ENCODE measurements at places on chromosomes 13 and 19.

DNA sequence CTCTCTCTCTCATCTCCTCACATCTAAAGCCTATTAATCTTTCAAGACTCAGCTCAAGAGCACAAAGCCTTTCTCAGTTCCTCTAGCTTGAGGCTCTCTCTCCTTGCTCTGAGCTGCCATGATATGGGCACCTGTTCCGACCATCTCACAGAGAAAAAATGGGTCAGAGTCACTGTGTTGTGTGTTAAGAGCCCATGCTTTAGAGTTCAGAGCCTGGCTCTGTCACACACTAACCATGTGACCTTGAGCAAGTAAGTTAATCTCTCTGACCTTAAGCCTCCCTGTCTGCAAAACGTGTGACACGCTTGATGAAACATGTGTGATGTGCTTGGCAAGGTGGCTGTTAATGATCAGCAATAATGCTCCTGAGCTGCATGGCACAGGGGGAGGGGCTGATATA lies 245.2 kb downstream of the DLEU7 start:
- no peak for DNase-seq

DNA sequence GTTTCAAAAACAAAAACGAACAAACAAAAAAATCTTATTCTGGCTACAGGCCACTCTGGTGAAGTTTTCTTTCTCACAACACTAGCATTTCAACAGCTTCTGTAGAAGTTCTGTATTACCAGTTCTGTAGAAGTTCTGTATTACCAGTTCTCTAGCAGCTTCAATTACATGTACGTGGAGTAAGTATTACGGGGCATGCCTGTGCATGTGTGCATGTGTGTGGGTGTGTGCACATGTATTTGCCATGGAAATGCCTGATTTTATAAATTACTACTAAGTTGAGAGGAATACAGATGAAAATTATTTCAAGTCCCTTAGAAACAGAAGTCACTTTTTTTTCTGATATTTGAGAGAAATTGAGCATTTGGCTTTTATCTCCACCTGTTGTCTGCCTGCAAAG lies 414.2 kb downstream of the FOXO1 start:
- no peak for DNase-seq

GRCh38 chr19:42140125-42140754 lies 8.0 kb upstream of the POU2F2 start:
- no peak for DNase-seq

GRCh38 chr13:29676535-29676934 lies 81.0 kb upstream of the SLC7A1 start:
- DNase-seq, result no peak

- DNase-seq, result no peak
Measured at GRCh38 chr13:40444241-40444640, 222.2 kb downstream of the FOXO1 start.

- no peak for DNase-seq
Measured at GRCh38 chr13:72384879-72385278, 342.6 kb downstream of the MZT1 start.

DNA sequence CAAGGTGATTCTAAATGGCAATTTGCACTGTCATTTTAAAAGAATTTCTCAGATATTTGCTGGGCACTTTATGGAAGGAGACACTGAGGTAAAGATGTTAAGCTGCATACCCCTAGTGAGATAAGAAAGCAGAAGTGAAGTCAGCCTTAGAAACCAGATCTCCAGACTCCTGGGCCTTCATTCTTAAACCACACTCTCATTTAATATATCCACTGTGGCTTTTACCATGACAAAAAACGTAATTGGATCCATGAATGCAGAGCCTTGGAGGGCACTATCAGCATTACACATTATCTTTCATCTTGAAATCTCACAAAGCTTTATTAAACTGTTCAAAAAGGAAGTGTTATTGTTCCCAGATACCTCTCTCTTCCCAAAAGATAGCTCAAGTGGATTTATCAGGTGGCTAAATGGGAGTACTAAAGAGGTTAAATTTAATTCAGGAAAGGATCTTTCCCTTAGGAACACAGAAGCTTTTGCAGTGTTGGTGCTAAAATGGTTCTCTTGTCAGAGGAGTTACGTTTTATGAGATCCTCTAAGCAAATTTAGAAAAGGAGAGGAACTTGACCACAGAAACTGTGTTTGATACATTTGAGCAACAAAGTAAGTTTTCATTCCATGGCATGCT lies 1060.4 kb downstream of the EFNB2 start:
- no peak for DNase-seq

GRCh38 chr19:2733930-2734588 lies 5.8 kb downstream of the SLC39A3 start:
- DNase-seq, result no peak

- no peak for DNase-seq
Measured at GRCh38 chr19:37980419-37981170, 73.6 kb downstream of the SIPA1L3 start.

GRCh38 chr13:35732565-35732964 lies 256.1 kb upstream of the MAB21L1 start:
- DNase-seq, result no peak

- no peak for DNase-seq
Measured at GRCh38 chr19:18777301-18778075, 13.6 kb downstream of the COMP start.

DNA sequence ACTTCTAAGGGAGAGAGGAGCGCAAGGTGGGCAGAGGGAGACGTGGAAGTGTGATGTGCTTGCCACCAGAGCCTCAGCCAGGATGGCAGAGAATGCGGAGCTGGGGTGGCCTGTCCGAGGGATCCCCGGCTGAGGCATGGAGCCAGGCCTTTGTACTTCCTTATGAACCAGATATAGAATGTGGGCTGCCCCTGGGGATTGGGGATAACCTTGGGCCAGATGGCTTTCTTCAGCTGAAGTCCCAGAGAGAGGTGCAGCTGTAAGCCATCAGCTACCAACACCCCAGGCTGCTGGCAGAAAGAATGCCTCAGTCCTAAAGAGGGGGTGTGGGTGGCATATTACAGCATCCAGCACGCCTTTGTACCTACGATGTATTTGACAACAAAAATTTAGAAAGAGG lies 25.5 kb upstream of the FBXO17 start:
- DNase-seq, result no peak

DNA sequence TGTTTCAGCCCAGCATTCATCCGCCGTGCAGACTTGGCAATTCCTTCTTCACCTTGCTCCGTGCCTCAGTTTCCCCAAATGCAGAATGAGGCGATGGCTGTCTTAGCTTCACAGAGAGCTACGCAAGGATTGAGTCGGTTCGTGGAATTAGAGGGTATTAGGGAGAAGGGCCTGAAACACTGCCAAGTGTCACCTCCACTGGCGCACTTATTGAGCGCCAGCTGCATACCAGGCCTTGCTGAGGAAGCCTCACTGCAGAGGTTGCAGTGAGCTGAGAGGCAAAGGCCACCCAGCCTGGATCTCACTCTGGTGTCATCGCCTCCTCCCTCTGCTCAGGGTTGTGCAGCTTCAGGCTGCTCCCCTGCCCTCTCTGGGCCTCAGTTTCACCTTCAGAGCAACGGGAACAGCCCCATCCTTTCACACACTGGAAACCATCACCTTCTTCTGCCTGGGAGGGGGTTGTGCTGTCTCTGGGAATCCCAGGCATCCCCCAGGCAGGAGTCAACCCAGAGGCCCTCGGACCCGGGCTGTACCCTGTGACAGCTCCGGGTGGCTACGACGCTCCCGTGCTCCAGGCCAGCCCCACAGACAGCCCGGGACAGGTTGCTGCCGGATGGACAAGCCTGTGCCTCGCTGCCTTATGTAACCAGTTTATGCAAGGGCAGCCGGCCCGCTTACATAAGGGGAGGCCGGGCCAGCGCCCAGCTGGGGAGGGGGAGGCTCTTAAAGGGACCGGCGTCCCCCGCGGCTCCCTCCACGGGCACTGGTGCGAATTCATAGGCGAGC lies 31.9 kb downstream of the NFIC start:
- DNase-seq, result no peak

DNA sequence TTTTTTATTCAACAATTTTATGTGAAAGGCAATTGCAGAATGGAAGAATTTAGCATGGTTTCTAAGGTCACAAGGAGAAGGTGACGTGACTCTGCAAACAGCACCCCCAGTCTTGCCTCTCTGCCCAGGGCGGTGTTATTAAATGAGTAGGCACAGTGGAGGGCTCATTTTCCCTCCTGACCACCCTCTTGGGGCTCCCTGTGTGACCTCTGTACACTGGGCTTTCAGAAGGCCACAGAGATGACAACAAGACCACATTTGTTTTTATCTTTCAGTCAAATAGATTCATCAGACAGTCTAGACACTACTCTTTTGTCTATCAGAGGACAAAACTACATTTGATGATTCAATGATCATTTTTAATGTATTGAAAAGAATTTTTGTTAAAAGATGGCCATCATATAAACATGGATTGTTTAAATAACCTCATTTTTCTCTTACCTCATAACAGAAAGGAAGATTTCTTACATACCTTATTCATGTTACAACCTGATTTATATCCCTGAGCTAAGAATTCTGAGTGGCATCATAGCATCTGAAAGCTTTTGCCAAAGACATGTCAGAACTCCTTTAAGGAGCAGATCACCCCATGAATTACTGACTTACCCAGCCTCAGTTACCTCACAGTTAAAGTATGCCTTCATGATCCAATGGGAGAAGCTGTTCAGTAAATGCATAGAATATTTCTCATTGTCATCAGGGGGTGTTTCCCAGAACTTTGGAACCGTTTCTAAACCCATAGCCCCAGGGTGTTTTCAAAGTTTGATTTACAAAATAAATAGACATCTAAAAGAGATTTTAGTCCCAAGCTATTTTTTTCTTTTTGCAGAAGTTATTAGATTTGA lies 184.0 kb upstream of the RFC3 start:
- DNase-seq, result no peak

GRCh38 chr19:51944798-51945552 lies 17.7 kb downstream of the ZNF613 start:
- no peak for DNase-seq
